Cerebellar cortex (tissue), 1 donor: ENCODE measurements at places on chromosomes 11 and 22.

DNA sequence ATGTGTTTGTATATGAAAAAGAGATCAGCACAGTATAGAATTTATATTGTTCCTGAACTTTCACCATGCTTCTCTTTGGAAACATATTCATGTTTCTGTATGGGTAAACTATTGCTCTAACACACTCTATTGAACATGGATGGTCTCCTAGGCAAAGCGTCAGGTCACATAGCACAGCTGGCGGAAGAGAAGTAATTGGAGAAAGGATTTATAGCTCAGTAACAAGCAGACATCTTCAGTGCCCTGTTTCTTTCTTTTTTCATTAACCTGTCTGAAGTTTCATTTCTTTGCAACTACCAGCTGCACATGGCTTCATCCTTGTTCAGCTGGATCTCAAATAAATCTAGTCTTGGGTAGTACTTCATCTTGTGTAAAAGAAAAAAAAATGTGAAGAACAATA, 84.4 kb upstream of the TRPC6 start:
- DNase-seq, result no peak

GRCh38 chr22:17339095-17339693, 30.1 kb upstream of the CECR2 start:
- DNase-seq, result no peak

DNA sequence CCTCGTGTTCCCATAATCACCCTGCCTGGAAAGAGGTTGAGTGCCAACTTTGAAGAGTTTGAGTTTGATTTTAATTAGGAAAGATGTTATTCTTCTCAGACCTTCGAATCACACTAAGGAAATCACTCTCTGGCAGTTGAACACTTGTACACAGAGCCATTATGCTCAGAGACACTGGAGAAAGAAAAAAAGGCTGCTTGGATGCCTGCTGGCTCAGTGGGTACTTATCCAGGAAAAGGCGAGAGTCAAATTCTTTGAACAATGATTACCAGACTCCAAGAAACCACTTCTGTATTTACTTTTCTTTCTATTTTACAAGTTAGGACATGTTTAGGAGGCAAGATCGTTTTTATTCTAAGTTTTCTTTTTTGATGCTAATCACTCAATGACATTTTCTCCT, 438.5 kb upstream of the FAT3 start:
- DNase-seq, result peak; percentile 0

DNA sequence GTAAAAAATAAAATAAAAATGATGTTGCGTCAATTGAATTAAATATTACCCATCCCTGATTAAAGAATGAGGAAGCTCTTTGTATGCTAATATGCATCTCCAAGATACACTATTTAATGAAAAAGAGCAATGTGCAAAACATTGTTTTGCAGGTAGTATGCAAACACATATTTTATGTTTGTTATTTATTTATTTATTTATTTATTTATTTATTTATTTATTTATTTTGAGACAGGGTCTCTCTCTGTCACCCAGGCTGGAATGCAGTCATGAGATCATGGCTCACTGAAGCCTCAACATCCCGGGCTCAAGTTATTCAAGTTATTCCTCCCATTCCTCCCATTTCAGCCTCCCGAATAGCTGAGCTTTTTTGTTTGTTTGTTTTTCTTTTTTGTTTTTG, 7.2 kb upstream of the CHST1 start:
- DNase-seq, result no peak

GRCh38 chr11:68379206-68379605, 66.8 kb downstream of the LRP5 start:
- DNase-seq, result no peak

- DNase-seq, result no peak
These were observed 184.8 kb downstream of the DSCAML1 start for GRCh38 chr11:117612177-117612576.

GRCh38 chr11:116348226-116348625, 424.6 kb downstream of the BUD13 start:
- no peak for DNase-seq

DNA sequence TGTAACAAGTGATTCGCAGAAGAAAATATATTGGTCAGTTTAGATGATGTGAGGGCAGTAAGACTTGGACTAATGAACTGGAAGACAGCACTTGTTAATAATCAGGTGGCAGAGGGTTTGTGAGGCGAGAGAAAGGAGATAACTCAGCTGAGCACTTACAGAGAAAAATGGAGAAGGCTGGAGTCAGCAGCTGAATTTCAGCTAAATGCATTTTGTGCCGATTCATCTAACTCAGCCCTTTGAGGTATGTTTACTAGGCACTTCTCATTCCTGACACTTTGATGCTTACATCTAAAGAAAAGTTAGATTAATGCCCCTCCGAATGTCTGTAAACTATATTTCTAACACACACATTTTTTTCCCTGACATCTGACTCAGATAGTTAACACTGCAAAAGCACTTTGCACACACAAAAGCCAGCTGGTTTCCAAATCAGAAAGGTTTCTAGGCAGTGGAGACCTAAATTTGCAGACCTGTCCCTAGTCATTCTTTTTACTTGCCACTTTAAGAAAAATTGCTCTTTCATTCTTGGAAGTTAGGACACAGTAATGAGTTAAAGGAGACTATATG, 859.5 kb upstream of the CCDC90B start:
- no peak for DNase-seq

DNA sequence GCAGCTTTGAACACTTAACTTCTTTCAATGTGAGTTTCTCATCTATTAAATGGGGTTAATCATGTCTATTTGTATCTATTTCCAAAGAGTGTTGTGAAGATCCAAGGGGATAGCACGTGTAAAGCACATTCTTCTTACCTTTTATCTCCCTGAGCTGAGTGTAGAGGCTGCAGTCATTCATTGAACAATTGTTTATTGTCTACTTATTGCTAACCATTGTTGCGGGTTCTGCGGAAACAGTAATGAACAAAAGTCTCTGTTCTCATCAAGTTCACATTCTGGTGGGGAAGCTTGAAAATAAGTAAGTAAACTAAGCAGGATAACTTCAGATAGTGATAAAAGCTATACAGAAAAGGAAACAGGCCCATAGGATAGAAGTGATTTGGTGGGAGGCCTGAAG, 27.4 kb upstream of the PLET1 start:
- DNase-seq, result no peak

DNA sequence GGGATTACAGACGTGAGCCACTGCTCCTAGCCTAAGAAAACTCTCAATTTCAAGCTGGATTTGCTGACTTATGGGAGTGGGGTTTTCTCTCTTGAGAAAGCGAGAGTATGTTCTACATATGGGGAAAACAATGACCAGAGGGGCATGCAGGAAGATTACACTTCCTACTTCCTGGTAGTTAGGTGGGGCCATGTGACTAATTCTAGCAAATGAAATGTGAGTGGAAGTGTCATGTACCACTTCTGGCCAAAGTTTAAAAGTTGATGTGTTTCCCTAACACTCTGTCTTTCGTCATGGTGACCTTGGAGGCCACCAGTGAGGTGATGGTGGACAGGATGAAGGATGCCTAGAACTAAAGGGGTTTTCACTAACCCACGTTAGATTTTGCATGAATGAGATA, 50.5 kb downstream of the PARVG start:
- no peak for DNase-seq

GRCh38 chr11:128717516-128717915, 23.6 kb downstream of the FLI1 start:
- no peak for DNase-seq

GRCh38 chr11:134223121-134223520, 646 bp downstream of the NCAPD3 start:
- no peak for DNase-seq

- DNase-seq, result no peak
These were observed 72.1 kb downstream of the DGCR2 start for GRCh38 chr22:19050117-19050516.

- DNase-seq, result no peak
These were observed 444 bp downstream of the CWF19L2 start for GRCh38 chr11:107457205-107457557.

DNA sequence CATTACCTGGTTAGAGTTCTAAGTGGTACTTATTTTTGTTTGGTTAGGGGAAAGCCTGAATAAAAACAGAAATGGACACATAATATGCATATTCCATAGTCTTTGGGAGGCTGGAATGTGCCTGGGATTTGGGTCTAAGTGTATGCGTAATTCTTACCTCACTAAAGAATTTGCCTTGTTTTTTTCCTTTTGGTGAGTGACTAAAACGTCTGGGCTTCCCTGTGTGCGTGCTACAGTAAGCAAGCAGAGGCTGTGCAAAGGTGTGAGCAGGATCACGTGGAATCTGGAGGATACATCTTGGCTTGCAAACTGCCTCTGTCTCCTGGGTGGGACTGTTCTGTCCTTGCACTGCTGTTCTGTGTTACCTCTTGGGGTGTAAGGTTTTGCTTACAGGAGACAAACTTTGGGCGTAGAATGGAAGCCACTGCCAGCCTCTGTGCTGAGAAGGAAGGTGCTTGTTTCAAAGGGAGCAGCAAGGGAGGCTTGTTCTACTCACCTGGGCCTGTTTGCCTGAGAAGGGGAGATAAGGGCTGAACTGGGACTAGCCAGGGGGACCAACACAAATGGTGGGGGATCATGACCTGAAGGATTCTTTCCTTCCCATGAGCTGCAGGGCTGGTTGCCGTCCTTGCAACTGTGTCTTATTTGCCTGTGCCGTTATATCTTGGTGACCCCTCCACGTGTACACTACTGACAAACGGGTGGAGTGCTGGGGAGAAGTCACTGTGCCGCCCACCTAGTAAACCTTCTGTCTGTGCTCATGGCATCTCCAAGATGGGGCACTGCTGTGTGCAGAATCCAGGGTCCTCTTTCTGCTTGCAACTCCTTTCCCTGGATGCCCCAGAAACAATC, 4.5 kb downstream of the NEAT1 start:
- peak; percentile 88 for DNase-seq

GRCh38 chr11:67542971-67543370, 19.7 kb upstream of the CABP2 start:
- no peak for DNase-seq

- DNase-seq, result no peak
These were observed 10.7 kb upstream of the POGLUT3 start for GRCh38 chr11:108508653-108509593.

GRCh38 chr11:26365284-26365683, 33.4 kb downstream of the ANO3 start:
- no peak for DNase-seq

DNA sequence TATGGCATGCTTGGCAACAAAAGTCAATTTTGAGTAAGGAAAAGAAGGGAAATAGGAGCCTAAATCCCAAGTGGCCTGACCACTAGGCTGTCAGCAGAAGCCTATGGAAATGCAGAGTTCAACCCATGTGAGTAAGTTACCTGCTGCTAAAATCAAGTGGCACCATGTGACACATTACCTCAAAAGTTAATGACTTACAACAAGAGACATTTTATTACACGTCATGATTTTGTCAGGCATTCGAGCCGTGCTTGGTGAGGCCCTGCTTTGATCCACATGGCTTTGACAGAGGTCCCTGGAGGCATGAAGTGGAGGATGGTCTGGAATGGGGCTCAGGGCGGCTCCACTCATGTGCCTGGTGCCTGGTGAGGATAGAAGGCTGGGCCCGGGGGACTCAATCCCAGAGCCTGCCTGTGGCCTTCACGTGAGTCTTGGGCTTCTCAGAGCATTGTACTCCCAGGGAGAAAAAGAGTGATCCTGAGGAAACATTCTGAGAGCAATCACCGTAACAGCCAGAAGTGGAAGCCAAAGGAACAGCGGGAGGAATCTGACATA, 339.1 kb upstream of the B3GAT1 start:
- DNase-seq, result no peak

GRCh38 chr11:110818032-110818687, 105.9 kb upstream of the ARHGAP20 start:
- no peak for DNase-seq

DNA sequence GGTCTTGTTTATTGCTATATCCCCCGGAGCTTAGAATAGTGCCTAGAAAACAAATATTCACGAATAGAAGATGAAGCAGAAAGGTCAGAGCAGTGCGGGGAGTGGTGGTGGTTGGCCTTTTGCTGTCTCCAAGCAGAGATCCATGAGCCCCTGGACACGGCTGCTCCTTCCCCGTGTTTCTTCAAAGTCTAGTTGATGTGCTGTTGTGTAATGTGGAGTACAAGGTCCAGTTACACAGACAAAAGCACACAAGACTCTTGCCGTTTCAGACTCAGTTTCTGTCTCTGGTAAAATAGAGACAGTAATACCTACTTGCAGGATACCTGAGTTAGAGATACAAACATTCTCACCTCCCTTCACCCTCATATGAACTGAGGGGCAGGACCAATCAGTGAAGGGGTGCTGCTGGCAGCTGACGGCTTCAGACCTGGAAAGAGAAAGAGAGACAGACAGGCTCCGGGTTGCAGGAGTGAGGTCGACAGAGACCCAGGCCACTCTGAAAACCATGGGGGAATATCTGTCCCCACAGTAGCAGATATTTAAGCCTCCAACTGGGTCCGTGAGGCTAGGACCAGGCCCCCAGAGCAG, 56.2 kb downstream of the RASSF10 start:
- no peak for DNase-seq

- peak; percentile 3 for DNase-seq
These were observed 492.9 kb upstream of the KIRREL3 start for GRCh38 chr11:127493330-127494022.

GRCh38 chr22:25728071-25728470, 13.9 kb upstream of the MYO18B start:
- DNase-seq, result no peak

DNA sequence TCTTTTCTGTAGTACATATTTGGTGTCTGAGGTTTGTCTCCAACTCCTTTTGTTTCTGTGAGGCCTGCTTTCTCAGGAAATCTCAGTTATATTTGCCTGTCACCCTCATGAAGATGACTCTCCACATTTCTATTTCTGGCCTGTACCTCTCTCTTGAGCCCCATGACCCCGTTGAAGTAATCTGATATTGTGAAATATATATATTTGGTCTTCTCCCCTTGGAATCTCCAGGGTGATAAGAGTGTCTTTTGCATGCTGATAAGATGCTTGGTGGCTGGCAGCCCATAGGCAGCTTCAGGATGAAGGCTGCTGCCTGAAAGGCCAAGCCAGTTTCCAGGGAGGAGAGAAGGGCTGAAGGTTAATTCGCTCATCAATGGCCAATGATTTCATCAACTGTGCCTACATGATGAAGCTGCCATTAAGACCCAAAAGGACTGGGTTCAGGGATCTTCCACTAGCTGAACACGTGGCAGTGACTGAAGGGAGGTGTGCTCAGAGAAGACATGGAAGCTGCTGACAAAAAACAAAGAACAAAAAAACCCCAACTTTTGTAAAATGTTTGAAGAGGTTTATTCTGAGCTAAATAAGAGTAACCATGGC, 67.4 kb downstream of the MICAL2 start:
- DNase-seq, result peak; percentile 26

GRCh38 chr11:74701351-74701750, 29.9 kb downstream of the CHRDL2 start:
- DNase-seq, result peak; percentile 19

DNA sequence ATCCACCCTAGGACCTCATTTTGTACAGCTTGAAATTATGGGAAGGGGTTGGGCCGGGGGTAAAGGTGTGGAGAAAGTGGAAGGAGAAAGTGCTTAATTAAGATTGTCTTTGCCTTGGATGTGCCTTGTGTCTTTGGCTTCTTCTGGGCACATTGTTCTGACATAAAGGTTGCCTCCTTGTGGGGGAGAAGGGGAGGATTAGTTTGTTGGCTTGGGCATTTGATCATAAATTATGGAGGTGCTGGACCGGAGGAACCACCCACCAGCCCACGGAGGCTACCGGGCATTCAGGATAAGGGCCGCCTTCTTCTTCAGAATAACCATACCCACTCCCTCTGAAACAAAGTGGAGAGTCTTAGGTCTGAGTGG, 1.3 kb downstream of the PAFAH1B2 start:
- peak; percentile 22 for DNase-seq

- no peak for DNase-seq
These were observed 615.9 kb downstream of the ETS1 start for GRCh38 chr11:127971448-127971847.
